ENCODE measurements at places on chromosomes 1 and 21.

DNA sequence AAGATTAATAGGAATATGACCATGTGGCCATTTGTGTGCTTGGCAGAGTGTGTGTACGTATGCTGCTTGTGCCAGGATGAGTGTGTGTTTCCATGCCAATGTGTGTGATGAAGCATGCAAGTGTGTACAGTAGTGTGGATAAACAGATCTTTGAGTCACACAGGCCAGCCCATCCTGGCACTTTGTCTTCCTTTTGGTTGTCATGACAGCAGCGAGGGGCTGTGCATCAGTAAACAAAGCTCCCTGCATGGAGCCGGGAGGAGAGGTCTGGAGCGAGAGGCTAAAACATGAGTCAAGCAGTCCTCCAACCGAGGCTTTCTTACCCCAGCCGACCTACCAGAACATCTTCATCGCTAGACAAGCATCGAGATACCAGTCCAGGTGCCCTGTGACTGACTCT lies 221.2 kb downstream of the CACNA1E start:
- DNase-seq = peak; percentile 28

- no peak for DNase-seq
Measured at GRCh38 chr21:38864964-38865363, 59.2 kb downstream of the ETS2 start.

DNA sequence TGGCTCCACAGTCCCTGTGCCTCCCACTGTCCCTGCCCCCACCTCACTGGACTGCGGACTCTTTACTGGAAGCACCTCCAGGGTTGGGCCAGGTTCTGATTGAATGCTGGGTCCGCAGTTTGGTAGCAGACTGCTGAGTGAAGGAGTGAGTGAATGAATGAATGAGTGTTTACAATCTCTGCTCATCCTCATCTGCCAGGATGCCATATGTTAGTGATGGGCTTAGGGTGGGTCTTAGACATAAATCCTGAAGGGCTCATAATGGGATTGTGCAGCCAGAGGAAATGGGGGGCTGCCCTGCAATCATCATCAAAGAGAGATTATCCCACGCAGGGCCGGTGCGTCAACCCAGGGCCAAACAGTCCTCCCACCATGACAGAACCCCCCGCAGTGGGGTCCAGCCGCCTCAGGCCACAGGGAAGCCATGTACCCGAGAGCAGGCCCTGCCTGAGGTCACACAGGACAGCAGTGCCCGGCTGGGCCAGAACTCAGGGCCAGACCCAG lies 26.1 kb downstream of the SLC1A7 start:
- DNase-seq = no peak

DNA sequence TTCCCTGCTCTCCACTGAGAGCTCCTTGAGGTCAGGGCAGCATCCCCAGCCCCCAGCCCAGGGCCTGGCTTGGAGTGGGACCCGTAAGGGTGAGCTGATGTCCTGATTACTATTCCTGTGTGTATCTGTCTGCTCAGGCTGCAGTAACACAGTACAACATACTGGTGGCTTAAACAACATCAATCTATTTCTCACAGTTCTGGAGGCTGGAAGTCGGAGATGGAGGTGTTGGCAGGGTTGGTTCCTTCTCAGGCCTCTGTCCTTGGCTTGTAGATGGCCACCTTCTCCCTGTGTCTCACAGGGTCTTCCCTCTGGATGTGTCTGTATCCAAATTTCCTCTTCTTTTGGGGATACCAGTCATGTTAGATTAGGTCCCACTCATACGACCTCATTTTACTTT lies 246.4 kb upstream of the POU3F1 start:
- no peak for DNase-seq

DNA sequence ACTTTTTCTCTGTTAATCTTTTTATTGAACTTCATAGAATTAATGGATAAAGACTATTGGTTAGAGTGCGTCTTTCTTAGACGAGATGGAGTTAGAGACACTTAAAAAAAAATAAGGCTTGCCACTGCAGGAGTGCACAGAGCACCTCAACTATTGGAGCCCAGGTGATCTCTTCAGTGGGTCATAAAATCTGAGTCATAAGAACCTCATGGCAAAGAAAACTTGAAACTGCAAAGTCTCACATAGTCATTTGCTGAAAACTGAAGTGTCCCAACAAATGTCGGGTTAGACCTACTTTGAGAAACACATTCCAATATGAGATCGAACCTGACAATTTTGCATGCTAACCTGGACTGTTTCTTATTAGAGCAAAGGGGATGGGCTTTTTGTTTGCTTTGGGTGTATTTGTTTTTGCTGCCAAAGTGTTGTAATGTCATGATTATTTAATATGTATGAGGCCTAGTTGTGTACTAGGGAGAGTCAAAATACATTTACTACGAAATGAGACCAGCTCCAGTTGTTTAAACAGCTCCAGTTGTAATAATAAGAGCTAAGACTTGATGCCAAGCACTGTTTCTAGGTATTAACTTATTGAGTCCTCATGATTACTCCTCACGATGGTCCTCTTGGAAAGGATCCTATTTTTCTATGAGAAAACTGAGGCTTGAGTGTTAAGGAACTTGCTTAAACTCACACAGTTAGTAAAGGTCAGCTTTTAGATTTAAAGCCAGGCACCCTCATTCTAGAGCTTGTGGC lies 65.1 kb downstream of the DDR2 start:
- no peak for DNase-seq

DNA sequence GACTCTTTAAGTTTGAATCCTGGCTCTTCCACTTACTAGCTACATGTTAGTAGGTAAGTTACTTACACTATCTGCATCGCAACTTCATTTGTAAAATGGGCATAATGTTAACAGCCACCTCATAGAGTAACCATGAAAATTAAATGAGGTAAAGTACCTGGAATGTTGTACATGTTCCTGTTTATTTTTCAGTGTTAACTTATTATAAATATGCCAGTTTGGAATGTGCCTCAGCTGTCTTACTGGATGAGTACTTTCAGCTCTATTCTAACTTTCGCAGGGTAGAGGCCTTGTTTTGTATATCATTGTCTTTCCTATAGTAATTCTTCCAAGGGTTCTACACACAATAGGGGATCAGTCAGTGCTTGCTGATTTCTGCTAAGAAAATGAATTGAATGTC lies 167.4 kb downstream of the DUSP10 start:
- peak; percentile 19 for DNase-seq

GRCh38 chr21:29624776-29625175 lies 315.0 kb downstream of the GRIK1 start:
- DNase-seq = no peak

- peak; percentile 89 for DNase-seq
Measured at GRCh38 chr1:17611991-17612390, 72.5 kb downstream of the ARHGEF10L start.

DNA sequence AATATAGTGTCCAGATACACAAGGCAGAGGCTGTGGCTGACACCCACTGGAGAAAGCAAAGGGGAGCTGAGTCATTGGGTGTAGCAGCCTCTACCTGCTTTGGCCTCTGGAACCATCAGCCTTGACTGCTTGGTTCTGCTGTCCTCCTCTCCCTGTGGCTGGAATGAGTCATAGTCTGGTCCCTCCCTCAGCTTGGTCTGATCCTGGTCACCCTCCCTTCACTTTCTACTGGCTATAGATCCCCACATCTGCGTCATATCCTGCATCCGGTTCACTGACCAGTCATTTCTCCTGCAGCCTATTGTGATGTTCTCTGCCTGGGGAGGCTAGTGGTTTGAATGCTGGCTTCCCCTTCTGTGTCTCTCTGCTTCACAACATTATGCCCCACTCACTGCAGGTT lies 372.8 kb upstream of the DAB1 start:
- peak; percentile 96 for DNase-seq

- peak; percentile 46 for DNase-seq
Measured at GRCh38 chr1:148372731-148373130, 110.4 kb downstream of the PPIAL4G start.

GRCh38 chr1:235783148-235783776 lies 83.4 kb downstream of the LYST start:
- peak; percentile 53 for DNase-seq
